ENCODE measurements at places on chromosomes 6 and 20. TPM values are rescaled to one million over a fixed set of nuclear protein-coding genes. Genes with fewer than 3 reads are reported as not detected.

DNA sequence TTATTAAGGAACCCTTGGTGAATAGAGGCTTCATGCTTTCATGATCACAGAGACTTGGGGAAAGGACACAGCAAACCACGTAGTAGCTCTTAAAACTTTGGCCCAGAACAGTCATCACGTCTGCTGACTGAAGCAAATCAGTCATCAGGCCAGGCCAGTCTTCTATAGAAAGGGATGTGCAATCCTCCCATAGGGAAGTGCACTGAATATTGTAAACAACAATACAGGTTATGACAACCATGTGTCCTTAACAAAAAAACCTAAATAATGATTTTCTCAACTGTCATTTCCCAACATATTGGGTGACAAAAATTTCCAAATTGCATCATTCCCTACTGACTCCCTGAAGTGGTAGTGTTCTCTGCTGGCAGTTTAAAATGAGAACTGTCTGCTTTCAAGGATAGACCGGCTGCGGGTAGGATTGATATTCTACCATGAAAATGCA lies 388.2 kb upstream of the CITED2 start:
- no peak for ATAC-seq

GRCh38 chr6:16731478-16732051 lies 29.7 kb downstream of the ATXN1 start:
- no peak for ATAC-seq

- ATAC-seq = no peak
Measured at GRCh38 chr6:94272327-94272726, 853.0 kb upstream of the EPHA7 start.

GRCh38 chr6:18753076-18753475 lies 365.9 kb downstream of the RNF144B start:
- ATAC-seq = peak; percentile 70

- ATAC-seq = no peak
Measured at GRCh38 chr6:165611294-165611693, 51.7 kb downstream of the PDE10A start.

Gene CAPN11
- total RNA-seq = 0.20 TPM

Measured in motor neuron (in vitro differentiated cells).